Stimulated activated naive CD4-positive, alpha-beta T cell (primary cell): ENCODE measurements at places on chromosomes 12 and 14.

DNA sequence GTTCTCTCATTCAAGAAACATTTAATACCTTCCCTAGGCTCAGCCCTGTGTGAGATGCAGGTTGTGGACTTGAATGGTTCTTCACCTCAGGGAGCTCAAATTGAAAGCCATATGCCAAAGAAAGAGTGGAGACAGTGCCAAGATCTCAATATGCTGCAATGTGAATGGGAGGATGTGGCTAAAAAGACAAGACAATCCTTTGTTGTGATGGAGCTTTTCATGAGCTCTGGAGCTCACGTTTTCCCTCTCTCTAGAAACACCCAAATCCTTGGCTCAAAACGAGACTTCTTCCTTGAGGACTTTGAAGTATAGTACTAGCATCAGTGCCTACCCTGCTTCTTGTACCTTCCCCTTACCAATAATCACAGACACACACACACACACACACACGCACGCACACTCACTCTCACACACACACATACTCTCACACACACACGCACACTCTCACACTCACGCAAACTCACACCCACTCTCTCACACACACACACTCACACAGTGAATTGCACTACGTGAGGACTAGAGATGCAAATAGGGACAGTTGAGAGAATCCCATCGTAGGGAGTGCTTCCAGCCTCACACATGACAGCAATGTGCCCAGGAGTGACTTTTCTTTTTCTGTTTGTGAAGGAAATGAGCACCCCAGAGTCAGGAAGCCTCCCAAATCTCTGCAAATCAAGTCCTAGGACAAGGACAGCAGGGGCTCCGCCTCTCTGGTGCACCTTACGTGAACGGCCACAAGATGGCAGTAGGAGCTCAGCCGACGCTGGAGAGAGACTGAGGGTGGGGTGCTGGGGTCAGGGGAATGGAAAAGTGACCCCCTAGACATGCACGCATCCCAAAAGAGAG lies 231.4 kb downstream of the PCNX1 start:
- DNase-seq: peak; percentile 62

DNA sequence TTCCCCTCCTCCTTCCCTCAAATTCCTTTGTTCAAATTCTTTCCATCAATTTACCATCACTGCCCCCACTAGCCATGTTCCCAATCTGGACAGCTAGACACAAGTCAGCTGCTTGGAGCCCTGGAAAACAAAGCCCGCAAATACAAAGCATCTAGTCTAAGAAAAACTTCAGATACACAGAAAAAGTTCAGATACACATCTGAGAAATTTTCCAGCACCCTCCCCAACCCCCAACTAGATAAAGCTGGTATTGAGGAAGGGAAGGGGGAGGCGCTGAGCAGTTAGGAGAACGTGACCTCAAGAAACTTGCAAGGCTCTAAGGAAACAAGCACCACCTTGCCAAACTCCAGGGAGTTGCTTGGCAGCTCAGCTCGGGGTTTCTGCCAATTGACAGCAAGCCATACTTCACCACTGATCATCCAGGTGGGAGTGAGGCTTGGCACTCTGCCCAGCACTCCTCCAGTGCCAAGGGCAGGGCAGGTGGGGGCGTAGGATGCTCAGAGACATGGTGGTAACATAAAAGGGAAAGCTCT lies 5.1 kb upstream of the CNIH1 start:
- no peak for DNase-seq

DNA sequence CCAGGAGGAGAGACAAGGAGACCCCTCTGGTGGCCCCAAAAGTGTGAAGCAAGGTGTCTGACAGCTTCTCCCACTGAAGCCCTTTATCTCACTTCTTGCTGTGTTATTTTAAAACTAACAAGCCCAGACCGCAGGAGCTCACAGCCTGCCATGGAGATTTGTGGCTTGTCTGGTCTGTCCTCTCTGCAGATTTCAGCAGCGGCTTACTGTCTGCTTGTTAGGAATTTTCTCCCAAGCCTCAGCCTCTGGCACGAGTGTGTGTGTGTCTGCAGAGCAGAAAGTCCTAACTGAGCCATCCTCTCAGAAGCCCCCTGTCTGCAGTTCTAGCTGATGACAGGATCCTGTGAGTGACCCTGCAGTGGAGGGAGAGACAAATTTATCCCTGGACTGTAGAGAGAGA lies 87.9 kb upstream of the HSPB8 start:
- DNase-seq: no peak

DNA sequence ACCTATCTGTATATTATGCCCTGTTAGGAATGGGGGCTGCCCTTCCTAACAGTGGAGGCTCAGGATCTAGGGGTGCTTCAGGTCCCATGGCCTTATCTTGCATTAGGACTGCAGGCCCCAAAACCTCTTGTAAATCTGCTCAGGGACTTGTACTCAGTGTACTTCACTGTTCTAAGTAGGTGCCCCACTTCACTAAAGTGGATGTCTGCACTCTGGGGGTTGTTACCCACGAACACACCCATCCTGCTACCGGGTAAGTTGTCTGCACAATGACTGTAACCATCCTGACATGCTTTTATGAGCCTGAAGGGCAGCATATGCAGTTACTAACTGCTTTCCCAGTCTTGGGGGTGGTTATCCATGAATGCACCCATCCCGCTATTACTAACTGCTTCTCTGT lies 163.0 kb downstream of the PTCSC3 start:
- DNase-seq: no peak

DNA sequence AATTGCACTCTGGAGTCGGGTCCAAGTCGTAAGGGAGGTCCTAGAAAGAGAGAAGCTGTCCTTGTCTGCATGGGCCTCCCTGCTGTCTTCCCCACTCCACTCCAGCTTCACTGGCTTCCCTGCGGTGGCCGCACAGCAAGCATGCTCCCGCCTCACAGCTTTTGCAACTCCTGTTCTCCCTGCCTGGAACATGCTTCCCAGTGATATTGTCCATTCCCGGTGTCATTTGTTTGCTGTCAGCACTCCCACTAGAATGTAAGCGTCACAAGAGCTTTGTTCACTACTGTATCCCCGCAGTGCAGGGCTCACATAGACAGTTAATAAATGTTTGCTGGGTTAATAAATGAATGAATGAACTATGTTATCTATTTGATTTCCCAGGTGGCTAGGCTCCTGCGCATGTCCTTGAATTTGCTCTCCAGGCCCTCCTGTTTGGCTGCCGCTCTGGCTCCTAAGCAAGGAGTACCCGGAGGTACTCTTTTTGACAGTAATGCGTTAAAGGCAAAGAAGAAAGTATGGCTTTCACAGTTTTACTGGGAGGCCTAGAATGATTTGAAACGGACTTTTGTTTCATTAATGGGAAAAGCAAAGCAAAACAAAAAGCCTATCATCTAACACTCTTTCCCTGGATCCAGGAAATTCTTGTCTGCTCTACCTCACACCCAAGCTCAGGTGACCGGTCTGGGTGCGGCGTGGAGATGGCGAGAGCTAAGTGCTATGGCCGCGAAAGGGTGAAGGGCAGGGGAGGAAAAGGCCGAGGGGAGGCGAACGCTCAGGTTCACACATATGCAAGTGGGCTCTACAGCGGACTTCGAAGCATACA lies 6.2 kb upstream of the SLC7A7 start:
- no peak for DNase-seq

DNA sequence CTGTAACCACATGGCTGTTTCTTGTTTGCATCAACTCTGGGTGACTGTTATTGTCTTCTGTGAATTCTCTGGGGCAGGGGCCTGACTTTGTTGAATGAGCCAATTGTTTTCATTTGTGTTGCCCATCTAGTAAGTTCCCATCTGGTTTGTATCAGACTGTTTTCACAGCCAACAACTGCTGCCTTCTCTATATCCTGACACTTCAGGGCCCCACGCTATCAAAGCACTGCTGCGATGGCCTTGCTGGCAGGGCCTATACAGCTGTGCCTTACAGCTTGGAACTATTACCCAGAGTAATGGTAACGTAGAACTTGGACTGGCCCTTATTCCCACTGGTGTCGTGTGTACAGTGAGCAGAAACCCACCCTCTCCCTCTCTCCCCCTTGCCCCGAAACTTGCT lies 104.3 kb upstream of the DACT1 start:
- no peak for DNase-seq

DNA sequence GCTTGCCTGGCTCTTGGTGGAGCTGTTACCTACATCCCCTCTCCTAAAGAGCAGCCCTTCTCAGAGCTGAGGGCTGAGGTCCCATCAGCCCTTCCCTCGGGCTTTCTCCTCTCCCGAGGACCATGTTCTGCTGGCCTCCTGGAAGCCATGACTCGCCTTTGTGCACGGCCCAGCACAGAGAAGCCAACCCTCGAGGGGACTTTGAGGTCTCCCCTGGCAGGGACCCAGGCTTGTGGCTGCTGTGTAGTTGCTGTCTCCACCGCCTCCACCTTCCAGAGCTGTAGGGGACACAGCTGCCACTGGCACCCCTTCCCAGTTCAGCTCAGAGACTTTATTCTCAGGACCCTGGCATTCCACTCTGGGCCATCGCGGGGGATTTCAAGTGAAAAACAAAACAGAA lies 22.9 kb upstream of the CCND2 start:
- DNase-seq: no peak

GRCh38 chr12:114817571-114818425 lies 133.8 kb upstream of the TBX3 start:
- no peak for DNase-seq

DNA sequence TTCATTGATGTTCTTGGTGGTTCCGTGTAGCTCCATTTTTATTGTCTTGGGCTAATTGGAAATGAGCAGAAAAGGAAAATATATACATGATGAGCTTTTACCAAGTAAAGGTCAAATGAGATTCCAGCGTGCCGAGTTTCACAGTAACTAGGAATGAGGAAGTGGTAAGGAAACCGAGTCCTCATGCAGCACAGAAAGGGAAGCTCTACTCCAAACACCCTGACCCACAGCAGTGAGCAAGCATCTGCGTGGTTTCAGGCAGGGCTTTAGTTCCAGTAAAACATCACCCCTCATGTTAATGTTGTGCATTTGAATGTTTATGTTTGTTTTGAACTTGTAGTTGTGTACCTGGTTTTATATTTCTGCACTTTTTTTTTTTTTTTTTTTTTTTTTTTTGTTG lies 208.0 kb downstream of the SLC41A2 start:
- no peak for DNase-seq

DNA sequence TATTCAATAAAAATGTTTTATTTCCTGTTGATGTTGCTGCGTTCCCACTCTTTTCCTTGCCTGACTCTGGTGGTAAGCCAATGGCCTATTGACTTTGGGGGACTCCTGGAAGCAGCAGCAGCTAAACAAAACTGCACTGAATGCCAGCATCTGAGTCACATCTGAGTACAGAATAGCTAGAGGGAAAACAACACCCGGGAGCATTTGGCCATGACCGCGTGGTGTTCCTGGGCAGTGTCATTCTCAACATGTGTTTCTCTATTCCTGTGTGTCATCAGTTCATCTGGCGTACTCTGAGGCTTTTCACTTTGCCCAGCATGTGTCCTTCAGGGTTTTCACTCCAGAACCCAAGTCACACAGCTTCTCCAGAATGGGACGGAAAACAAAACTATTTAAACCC lies 238.8 kb downstream of the PAWR start:
- no peak for DNase-seq

DNA sequence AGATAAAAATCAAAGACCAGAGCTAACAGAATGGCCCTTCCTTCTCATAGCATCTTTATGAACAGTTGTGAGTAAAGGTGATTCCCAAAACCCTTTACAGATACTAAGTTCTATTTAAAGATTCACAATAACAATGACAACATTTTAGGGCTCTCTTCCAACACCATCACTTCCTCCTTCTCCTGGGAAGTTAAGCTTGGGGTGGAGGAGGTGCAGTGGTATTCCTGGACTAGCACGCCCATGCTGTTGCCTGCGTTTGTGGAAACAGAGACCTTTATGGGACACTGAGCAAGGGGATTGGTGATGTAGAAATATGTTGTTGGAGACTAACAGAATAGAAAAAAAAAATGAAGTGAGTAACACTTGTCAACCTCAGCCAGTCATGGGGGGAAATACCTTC lies 22.5 kb downstream of the SYNE2 start:
- DNase-seq: no peak

- DNase-seq: no peak
These were observed 4.9 kb upstream of the AQP6 start for GRCh38 chr12:49967777-49968250.

DNA sequence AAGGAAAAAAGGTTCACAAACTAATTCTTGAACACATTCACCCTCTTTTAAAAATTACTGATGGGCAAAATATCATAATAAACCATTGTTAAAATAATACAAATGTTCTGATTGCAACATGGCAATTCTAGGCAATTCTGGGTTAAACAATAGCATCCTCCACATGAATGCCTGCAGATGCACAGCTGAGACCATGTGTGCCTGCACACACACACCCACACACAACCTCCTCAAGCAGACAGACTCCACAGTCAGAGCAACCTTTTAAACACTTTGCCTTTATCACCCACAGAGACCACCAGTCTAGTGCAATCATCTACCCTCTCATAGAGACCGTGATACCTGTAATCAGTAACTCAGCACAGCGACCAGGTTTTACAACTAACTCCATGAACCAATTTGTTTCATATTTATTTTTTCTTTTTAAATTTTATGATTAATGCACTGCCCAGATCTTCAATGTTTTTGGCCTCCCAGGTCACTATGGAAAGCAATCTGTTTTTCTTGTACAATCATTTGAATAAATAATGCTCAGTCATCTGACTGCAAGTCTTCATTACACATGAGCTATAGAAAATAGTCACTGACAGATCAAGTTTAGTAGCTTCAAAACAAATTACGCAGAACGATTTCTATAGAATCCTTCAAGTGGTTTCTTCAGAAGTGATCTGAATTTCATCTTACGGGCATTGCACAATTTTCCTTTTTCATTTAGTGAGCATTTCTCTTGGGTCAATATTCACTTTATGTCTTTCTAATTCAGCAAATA lies 105.8 kb downstream of the PRKD1 start:
- no peak for DNase-seq

DNA sequence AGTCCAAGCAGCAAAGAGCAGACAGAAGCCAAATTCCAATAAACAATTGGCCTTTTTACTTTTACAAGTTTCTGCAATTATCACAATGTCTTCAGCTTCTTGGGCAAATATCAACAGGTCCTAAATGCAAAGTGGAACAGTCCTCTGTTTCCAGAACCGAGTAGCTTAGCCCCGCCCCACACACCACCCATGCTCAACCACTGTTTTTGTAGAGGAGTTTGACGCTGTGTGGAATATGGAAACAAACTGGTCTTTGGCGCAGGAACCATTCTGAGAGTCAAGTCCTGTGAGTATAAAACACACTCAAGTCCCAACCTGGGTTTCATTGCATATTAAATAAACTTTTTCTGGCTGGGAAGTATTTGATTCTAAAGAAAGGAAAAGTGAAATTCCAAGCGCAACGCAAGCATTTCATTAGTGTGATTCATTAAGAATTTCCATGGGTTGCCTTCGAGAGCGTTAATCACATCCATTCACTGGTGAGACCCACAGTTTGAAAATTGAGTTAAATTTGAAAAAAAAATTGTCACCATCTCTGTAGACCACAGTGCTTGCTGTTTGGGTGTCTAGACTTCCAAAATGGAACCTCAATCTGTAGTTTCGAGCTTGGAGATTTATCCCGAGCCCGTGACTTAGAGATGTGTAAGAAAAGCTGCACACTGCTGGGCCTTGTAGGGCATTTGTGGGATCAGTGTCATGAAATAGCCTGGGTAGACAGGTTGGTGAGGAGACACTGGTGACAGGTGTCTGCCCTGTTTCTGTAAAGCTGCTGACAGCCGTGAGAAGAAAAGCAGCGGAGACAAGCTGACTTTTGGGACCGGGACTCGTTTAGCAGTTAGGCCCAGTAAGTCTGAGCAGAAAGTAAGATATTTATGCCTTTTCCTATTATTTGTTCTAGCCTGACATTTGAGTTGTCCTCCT lies 96.1 kb downstream of the DAD1 start:
- no peak for DNase-seq

GRCh38 chr12:75047885-75048525 lies 161.6 kb downstream of the KCNC2 start:
- no peak for DNase-seq

GRCh38 chr12:92156704-92157395 lies 11.2 kb upstream of the BTG1 start:
- no peak for DNase-seq
